Effector CD8-positive, alpha-beta T cell (primary cell): ENCODE measurements at places on chromosomes 13 and 19.

GRCh38 chr13:66528944-66529576, 701.1 kb downstream of the PCDH9 start:
- no peak for DNase-seq

DNA sequence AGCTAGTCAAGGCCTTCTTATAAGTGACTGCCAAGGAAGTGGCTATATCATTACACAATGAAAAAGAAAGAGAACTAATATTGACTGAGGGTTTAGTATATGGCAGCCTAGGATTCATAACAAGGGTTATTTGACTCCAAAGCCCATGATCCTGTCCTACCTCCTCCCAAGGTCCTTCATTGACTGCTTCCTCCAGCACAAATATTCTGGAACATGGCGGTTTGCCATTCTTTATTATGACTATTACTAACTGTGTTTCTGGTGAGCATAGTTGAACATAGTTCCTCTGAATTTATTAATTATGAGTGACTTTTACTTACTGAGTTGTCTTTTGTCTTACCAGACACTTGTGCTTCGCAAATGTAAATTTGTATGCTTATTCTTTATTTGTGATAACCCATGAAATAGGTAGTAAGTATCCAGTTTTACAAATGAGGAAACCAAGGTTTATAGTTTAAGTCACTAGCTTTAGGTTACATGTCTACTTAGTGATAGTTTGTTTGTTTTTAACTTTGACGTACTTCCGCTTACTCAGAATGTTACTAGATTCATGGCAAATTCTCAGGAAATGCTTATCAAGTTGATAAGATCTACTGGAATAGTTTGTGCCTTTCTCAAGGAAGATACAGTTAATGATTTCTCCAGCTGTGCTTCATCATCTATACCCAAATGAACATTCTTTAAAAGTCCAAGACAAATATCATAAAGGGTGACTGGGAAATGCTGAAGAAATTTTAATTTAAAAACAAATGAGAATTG, 15.5 kb upstream of the DCLK1 start:
- DNase-seq = no peak

- DNase-seq = peak; percentile 39
Measured at GRCh38 chr19:14149509-14149994, 13.2 kb upstream of the ASF1B start.

GRCh38 chr13:47932950-47933923, 67.8 kb downstream of the SUCLA2 start:
- no peak for DNase-seq

DNA sequence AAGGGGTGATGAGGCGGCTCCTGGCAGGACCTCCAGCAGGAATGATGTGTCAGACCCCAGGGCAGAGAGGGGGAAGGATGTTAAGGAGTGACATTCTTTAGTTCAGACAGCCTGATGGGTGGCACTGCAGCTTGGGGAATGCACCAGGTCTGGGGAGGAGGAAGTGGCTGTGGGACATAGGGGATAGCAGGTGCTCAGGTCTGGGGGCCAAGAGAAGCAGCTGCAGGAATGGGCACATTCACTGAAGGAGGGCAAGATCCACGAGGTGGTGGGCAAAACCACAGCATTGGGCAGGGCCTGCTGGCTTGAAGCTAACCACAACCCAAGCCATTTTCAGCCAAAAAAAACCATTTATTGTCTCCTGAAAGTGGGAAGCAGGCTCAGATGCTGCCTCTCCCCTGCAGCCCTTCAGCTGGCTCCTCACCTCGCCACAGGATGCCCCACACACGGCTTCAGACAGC, 26.5 kb downstream of the COMP start:
- DNase-seq = no peak

DNA sequence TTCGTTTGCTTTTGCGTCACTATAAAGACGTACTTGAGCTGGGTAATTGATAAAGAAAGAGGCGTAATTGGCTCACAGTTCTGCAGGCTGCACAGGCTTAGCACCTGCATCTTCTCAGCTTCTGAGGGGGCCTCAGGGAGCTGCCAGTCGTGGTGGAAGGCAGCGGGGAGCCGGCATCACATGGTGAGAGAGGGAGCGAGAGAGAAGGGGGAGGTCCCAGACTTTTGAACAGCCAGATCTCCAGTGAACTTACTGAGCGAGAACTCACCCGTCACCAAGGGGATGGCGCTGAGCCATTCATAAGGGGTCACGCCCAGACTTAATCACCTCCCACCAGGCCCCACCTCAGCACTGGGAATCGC, 58.7 kb upstream of the F7 start:
- DNase-seq = no peak
